Glutamatergic neuron (in vitro differentiated cells): ENCODE measurements at places on chromosomes 4 and X. TPM values are rescaled to one million over a fixed set of nuclear protein-coding genes. Genes with fewer than 3 reads are reported as not detected.
A peak's percentile ranks its signal among the peaks of the same experiment; 100 is the strongest.

DNA sequence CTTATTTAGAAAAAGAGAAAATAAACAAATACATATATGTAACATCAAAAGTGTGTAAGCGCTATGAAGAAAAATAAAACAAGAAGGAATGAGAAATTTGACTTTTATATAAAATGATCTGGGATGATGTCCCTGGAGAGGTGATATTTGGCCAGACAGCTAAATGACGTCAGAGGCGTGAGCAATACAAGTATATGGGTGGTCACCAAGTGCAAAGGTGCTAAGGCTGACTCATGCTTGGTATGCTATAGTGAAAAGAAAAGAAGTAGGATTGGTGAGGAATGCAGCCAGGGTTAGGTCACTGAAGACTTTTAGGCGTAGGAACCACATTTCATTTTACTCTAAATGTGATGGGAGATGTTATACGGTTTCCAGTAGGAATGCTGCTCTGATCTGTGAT, 1049.1 kb upstream of the TENM3 start:
- no peaks in the 10 kb centered on the region for H3K27me3 ChIP-seq
- H3K4me1 ChIP-seq: peaks cover 15% of the 10 kb centered on the region
- no peak overlapping the region for H3K27ac ChIP-seq
- H3K36me3 ChIP-seq: no peaks in the 10 kb centered on the region

The HSFX2 gene
- 1.0 TPM for total RNA-seq

DNA sequence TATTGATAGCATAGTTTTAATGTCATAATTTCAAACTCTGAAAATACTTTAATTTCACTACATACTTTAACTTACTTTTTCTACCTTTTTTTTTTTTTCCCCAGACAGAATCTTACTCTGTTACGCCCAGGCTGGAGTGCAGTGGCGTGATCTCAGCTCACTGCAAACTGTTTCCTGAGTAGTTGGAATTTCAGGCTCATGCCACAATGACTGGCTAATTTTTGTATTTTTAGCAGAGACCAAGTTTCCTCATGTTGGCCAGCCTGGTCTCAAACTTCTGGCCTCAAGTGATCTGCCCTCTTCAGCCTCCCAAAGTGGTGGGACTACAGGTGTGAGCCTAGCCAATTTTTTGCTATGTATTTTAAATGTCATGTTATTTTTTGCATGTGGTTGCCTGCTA, 741.6 kb downstream of the TRAM1L1 start:
- DNase-seq: no peak
- no peaks in the 10 kb centered on the region for H3K36me3 ChIP-seq
- H3K4me1 ChIP-seq: no peaks in the 10 kb centered on the region
- no peak overlapping the region for H3K4me3 ChIP-seq
- H3K27ac ChIP-seq: no peak overlapping the region

DNA sequence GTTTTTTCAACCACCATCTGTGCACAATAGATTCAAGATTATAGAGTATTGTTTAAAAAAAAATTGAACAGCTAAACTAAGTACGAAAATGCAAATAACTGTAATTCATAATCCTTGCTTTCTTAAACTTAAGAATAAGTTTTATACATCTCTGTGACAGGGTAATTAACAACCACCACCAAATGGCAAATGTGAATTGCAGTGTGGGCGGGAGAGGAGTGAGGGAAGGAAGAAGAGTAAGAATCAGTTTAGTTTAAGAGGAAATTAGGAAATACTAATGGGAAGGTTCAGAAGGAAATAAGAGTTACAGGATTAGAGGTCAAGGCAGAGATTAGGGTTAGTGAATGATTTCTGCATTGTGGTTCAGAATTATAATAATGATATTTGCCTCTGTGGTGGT, 430.9 kb downstream of the SPRY1 start:
- H3K27ac ChIP-seq: no peak overlapping the region
- H3K36me3 ChIP-seq: no peaks in the 10 kb centered on the region
- peaks cover 4% of the 10 kb centered on the region for H3K4me1 ChIP-seq

DNA sequence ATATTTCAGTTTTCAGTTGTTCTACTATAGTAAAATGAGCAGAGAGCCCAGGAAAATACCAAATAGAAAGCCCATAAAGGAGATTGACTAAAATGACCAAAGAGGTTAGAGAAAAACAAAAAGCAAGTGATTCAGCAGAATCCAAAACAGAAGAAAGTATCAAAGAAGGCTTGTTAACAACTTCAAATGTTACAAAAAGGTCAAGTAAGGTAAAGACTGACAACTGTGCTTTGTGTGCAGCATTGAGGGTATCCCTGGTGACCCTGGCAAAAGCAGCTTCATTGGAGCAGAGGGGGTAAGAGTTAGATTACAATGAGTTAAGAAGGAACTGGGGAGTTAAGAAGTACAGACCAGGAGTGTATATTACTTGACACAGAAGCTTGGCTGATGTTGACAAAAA, 317.9 kb downstream of the OPHN1 start:
- H3K36me3 ChIP-seq: no peaks in the 10 kb centered on the region
- H3K4me1 ChIP-seq: peaks cover 5% of the 10 kb centered on the region
- H3K27me3 ChIP-seq: no peaks in the 10 kb centered on the region
- H3K4me3 ChIP-seq: no peak overlapping the region
- H3K27ac ChIP-seq: no peak overlapping the region

The DCLK2 gene
- total RNA-seq: 36.8 TPM

DNA sequence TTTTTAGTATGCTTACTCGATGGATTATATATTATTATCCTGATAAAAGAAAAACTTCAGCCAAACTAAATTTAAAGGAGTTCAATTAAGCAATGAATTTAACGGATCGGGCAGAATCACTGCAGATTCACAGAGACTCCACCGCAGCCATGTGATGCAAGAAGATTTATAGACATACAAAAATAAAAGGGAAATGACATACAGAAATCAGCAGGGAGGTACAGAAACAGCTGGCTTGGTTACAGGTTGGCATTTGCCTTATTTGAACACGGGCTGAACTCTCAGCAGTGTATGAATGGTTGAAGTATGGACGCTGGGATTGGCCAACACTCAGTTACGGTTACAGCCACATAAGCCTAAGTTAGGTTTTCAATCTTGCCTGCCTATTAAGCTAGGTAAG, 35.4 kb upstream of the DHRSX start:
- H3K36me3 ChIP-seq: no peaks in the 10 kb centered on the region
- no peak for DNase-seq
- peaks cover 1% of the 10 kb centered on the region for H3K27me3 ChIP-seq
- H3K4me3 ChIP-seq: no peak overlapping the region

DNA sequence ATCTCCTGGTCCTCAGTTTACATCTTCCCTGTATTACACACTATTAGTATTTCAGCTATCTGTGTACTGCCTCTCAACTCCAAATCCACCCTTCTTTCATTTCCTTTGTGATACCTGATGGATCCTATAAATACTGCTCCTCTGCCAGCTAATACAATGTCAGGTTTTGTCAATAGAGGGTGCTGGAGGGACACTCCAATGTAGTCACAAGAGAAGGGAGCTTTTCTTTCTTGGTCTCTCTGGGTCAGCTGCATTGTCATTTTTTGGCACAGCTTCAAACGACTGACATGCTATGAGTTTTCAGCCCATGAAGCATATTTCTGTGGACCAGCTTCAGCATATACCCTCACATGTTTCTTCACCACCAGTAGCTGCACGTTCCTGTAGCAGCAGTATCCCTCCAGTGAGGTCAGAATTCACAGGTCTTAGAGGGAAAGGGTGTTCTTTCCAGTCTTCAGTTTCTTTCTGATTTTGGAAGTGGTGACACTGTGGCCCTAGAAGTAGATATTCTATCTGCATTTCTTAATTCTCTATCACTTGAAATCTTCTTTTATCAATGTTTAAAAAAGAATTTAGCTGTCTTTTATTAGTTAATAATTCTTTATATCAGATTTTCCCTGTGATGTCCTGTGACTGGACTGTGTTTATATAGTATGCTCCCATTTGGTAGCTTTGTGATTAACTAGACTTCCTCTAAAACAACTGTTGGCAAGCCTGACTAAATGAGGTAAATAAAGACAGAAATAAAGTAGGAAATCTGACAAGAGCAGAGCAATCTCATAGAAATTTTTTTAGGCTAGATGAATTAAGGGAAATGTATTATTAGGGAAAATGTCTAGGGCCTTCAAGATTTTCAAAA, 60.6 kb downstream of the GABRA2 start:
- no peak overlapping the region for H3K4me3 ChIP-seq
- H3K4me1 ChIP-seq: no peaks in the 10 kb centered on the region
- no peaks in the 10 kb centered on the region for H3K36me3 ChIP-seq
- no peaks in the 10 kb centered on the region for H3K27me3 ChIP-seq
- H3K27ac ChIP-seq: no peak overlapping the region
- DNase-seq: peak; percentile 16

- no peak overlapping the region for H3K27ac ChIP-seq
- H3K4me1 ChIP-seq: no peaks in the 10 kb centered on the region
- no peaks in the 10 kb centered on the region for H3K36me3 ChIP-seq
Observed at GRCh38 chrX:30793075-30793766, 95.8 kb downstream of the TAB3 start.

- no peak overlapping the region for H3K4me3 ChIP-seq
- DNase-seq: no peak
Observed at GRCh38 chr4:132763465-132763864, 385.6 kb upstream of the PCDH10 start.

The GPRASP2 gene
- total RNA-seq: 24.6 TPM

The CFAP299 gene
- not detected for total RNA-seq

DNA sequence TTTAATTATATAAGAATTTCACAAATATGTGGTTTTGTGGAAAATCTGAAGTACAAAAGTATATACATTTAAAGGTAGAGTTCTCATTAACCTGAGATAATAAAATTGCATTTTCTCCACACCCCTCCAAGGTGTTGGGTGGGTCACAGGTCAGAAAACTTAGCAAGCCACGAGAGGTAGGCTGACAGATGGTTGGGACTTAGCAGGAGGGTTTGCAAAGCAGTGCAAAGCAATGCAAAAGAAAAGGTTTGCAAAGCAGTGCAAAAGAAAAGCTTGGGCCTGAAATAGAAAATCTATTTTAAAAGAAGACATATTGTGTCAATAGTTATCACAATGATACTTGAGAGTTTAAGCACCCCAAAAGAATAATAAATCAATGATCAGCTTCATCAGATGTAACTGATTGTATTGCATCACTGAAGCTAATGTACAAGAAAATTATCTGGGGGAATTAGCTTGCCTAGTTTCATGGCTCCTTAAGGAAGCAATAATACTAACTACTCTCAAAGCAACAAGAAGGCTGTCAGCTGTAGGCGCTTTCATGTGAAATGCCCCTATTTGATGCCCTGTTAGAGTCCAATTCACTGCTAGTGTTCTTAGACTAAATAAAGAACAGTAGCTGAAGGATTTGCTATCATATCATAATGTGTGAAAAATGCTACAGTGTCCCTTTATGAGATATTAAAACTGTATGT, 319.5 kb downstream of the KCNIP4 start:
- DNase-seq: no peak
- no peak overlapping the region for H3K27ac ChIP-seq
- H3K4me1 ChIP-seq: no peaks in the 10 kb centered on the region
- no peaks in the 10 kb centered on the region for H3K27me3 ChIP-seq
- no peaks in the 10 kb centered on the region for H3K36me3 ChIP-seq

- no peaks in the 10 kb centered on the region for H3K27me3 ChIP-seq
- peaks cover 17% of the 10 kb centered on the region for H3K4me1 ChIP-seq
- H3K4me3 ChIP-seq: no peak overlapping the region
- DNase-seq: no peak
- H3K27ac ChIP-seq: no peak overlapping the region
Observed at GRCh38 chr4:41734371-41734770, 14.2 kb downstream of the PHOX2B start.

The FMR1 gene
- 45.4 TPM for total RNA-seq

GRCh38 chrX:134537179-134537955, 77.4 kb downstream of the HPRT1 start:
- no peaks in the 10 kb centered on the region for H3K4me1 ChIP-seq
- H3K36me3 ChIP-seq: no peaks in the 10 kb centered on the region
- H3K27me3 ChIP-seq: no peaks in the 10 kb centered on the region
- no peak overlapping the region for H3K27ac ChIP-seq

- no peaks in the 10 kb centered on the region for H3K36me3 ChIP-seq
- no peaks in the 10 kb centered on the region for H3K27me3 ChIP-seq
- H3K4me3 ChIP-seq: no peak overlapping the region
- peak overlapping the region; percentile 5 for H3K27ac ChIP-seq
- DNase-seq: no peak
Observed at GRCh38 chr4:163505374-163505773, 10.9 kb downstream of the TMA16 start.

DNA sequence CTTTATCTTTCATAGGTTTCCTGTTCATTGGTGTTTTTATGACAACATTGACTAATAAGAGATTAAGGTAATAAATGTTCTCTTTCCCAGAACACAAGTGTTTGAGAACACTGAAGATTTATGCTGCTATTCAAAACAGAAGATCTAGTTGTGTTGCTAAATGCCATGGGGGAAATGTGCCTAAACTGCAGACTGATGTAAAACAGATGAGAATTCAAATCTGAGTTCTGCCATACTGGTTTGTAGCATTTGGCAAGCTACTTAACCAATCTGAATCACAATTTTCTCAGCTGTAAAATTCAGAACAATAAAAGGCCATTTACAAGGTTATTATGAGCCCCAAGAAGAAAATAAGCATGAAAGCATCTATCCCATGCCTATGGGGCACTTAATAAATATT, 2.3 kb downstream of the SLC10A6 start:
- no peak overlapping the region for H3K27ac ChIP-seq
- no peak overlapping the region for H3K4me3 ChIP-seq
- H3K27me3 ChIP-seq: no peaks in the 10 kb centered on the region

The MMRN1 gene
- not detected for total RNA-seq

DNA sequence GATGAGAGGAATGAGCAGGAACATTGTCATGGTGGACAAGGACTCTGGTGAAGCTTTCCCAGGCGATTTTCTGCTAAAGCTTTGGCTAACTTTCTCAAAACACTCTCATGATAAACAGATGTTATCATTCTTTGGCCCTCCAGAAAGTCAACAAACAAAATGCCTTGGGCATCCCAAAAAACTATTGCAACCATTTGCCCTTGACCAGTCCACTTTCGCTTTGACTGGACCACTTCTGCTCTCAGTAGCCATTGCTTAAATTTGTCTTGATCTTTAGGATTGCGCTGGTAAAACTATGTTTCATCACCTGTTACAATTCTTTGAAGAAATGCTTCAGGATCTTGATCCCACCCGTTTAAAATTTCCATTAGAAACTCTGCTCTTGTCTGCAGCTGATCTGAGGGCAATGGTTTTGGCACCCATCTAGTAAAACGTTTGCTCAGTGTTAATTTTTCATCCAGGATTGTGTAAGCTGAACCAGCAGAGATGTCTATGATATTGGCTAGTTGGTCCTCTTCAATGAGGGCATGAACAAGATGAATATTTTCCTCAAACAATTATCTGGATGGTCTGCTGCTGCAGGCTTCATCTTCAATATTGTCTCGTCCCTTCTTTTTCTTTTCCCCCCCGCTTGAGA, 14.8 kb downstream of the TBC1D1 start:
- no peak overlapping the region for H3K4me3 ChIP-seq
- peaks cover 4% of the 10 kb centered on the region for H3K4me1 ChIP-seq
- H3K36me3 ChIP-seq: no peaks in the 10 kb centered on the region
- no peak for DNase-seq
- H3K27ac ChIP-seq: no peak overlapping the region

The ITGB1BP2 gene
- 7.8 TPM for total RNA-seq

The CENPI gene
- total RNA-seq: 10.2 TPM

The PPEF1 gene
- total RNA-seq: 3.9 TPM
